ENCODE measurements at places on chromosomes 6 and 20.

- DNase-seq: no peak
Observed at GRCh38 chr6:81758221-81758620, 5.7 kb upstream of the TENT5A start.

DNA sequence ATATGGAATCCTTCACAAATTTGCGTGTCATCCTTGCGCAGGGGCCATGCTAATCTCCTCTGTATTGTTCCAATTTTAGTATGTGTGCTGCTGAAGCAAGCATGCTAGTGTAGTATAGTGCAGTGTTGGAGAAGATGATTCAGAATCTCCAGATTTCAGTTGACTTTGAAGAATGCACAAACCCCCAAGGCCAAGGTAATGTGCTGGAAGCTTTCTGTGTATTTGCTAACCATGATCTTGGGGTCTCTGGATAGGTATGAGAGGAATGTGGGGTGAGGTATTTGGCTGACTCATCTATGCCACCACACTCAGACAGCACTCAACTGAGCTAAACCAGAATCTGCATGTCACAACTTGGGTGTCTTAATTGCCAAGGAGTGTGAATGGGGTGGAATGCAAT lies 42.6 kb upstream of the DEK start:
- DNase-seq: no peak

DNA sequence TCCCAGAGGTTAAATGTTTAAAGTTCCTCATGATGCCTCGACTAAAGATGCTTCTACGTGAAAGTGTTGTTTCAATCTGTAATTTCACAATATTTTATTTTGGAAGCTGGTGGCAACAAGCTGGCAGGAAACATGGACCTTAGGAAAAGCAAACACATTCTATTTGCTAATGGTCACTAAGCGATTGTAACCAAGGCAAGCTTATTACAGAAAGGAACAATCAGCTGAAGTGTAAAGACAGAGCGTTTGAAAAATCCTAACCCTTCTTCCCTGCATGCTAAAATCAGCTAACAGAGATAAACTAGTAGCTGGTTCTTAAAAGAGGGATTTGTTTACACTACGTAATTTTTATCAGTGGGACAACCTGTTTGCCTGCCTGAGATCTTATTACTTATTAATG lies 50.0 kb downstream of the IL20RA start:
- DNase-seq: no peak

GRCh38 chr6:155782320-155782731 lies 326.7 kb upstream of the NOX3 start:
- DNase-seq: no peak

DNA sequence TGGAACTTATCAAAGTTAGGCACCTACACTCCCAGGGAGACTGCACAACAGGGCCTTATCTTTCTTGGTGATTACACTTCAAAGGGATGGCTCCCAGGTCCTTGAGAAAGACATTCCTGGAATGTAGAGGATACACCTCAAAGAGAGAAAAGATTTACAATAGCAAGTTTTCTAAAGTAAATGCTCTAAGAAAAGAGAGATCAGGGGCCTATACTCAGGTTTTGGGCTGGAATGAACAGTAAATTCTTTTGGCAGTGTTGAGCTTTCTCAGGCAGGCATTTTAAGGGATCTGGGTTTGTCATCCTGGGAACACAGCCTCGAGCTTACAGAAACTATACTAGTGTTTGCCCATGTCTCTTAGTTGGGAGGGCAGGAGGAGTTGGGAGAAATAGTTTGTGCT lies 31.7 kb upstream of the ME1 start:
- no peak for DNase-seq

GRCh38 chr20:64144144-64144912 lies 19.9 kb upstream of the MYT1 start:
- no peak for DNase-seq

DNA sequence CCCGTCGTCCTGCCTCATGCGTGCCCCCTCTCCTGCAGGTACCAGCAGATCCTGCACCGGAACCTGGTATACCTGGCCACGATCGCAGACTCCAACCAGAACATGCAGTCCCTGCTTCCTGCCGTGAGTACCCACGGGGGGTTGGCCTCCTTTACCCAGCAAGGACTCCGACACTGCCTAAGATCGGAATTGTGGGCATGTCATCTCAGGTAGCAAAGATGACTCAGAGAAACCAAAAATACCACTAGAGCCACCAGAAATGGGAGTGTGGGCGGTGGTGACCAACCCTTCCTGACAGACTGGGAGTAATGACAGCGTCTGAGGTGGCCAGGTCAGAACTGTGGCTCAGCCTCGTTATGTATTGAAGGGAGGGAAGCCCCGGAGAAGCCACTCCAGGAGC lies 16.3 kb downstream of the SS18L1 start:
- no peak for DNase-seq

GRCh38 chr20:17228624-17229061 lies 1.8 kb downstream of the PCSK2 start:
- DNase-seq: no peak
